SJSA1 (cell line): ENCODE measurements at places on chromosomes 16 and 17. TPM values are rescaled to one million over a fixed set of nuclear protein-coding genes. Genes with fewer than 3 reads are reported as not detected.

Gene MT1E
- 63.9 and 155 TPM in 2 replicates for total RNA-seq

Gene FKBP10
- total RNA-seq = 81.4 and 90.2 TPM in 2 replicates

GRCh38 chr17:54749157-54749556 lies 151.5 kb upstream of the TOM1L1 start:
- H3K4me1 ChIP-seq = no peaks in the 10 kb centered on the region
- DNase-seq = no peak
- no peak overlapping the region for H3K4me3 ChIP-seq
- H3K27me3 ChIP-seq = no peaks in the 10 kb centered on the region

Gene ADAP2
- 0.13 and 1.3 TPM in 2 replicates for total RNA-seq

DNA sequence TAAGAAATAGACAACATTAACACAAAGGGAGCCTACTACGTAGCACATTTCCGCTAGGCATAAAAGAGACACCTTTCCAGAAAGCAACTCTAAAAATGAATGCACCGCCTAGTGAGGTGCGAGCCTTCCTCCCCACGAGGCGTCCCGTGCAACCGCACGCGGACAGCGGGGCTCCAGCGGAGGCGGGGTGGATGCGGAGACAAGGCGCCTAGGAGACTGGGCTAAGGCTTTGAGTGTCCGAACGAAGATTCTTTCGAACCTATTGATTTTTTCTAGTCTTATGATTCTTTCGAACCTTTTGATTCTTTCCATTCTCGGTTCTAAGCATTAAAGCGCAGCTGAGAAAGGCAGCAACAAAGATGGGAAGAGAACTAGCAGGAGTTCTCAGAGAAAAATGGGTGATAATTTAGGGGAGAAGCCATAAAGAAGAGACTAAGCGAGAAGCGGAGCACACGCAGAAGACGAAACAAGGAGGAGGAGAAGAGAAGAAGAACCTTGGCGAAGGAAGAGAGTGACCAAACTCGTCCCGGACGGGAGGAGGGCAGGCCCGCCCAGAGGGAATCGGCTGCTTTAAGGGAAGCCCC lies 394 bp upstream of the CPD start:
- peak overlapping the region; percentile 89 for H3K4me3 ChIP-seq
- no peak for DNase-seq
- peaks cover 5% of the 10 kb centered on the region for H3K36me3 ChIP-seq
- H3K4me1 ChIP-seq = peaks cover 29% of the 10 kb centered on the region
- no peak overlapping the region for H3K27ac ChIP-seq
- H3K27me3 ChIP-seq = no peaks in the 10 kb centered on the region

DNA sequence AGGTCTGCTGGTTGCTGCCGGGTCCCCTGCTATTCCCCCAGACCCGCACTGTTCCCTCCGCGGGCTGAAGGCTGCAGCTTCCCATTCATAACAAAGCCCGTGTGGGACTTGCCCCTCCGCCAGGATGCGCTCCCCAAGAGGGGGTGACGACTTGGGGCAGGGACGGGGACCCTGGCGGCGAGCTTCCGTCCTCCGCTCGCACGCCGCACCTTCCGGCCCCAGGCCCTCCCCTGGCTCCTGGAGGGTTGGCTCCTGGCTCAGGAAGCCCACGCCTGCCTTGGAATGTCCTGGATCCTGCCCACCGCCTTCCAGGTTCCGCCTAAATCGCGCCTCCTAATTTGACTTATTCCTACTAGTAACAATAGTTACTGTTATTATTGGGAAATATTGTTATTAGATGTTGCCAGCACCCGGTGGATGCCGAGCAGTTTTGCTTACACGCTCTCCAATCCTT lies 1.1 kb upstream of the TFAP4 start:
- H3K4me3 ChIP-seq = peak overlapping the region; percentile 51
- H3K27me3 ChIP-seq = no peaks in the 10 kb centered on the region
- no peak for DNase-seq
- peak overlapping the region; percentile 36; the same call in 1 of the 2 replicates for H3K27ac ChIP-seq
- no peaks in the 10 kb centered on the region for H3K36me3 ChIP-seq
- H3K4me1 ChIP-seq = peaks cover 29% of the 10 kb centered on the region

GRCh38 chr16:2048116-2048543 lies 345 bp downstream of the TSC2 start:
- no peak overlapping the region for H3K27ac ChIP-seq
- peaks cover 46% of the 10 kb centered on the region for H3K36me3 ChIP-seq
- peak; percentile 8 for DNase-seq
- H3K4me1 ChIP-seq = peaks cover 25% of the 10 kb centered on the region
- H3K4me3 ChIP-seq = peak overlapping the region; percentile 92

DNA sequence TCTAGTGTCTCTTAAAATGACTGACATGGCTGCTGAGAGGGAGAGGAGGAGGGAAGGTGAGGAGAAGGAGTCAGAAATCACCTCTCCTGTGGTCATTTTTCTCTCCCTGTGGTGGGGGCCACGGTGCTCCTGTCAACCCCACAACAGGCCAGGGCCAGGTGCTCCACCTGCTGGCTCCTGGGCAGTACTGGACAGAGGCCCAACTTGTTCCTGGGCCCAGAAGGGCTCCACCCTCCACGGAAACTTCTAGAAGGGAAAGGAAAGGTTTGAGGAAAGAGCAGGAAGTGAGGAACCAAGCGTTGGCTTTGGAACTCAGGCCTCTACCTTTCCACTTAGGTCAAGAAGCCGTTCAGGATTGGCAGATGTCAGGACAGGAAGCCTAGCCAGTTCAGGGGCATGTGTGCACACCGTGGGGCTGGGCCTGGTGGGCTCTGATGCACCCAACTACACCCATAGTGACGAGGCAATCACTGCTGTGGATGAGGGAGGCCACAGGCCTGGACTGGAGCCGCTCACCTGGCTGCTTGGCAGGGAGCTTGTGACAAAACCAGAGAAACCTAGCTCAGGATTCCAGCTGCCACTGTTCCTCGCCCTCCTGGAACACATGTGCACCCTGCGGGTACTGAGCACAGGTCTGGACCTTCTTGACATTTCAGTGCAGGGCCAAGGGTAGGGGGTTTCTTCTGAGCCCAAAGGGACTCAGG lies 36.1 kb downstream of the WNT3 start:
- no peaks in the 10 kb centered on the region for H3K4me1 ChIP-seq
- no peaks in the 10 kb centered on the region; the same call in 1 of the 2 replicates for H3K27me3 ChIP-seq
- H3K4me3 ChIP-seq = no peak overlapping the region
- DNase-seq = peak; percentile 62

GRCh38 chr16:56601325-56601724 lies 7.1 kb upstream of the MT2A start:
- H3K4me3 ChIP-seq = no peak overlapping the region
- 0 out of 2 replicates have a peak, but pooled peaks cover 5% of the 10 kb centered on the region for H3K27me3 ChIP-seq
- no peaks in the 10 kb centered on the region for H3K36me3 ChIP-seq
- H3K27ac ChIP-seq = no peak overlapping the region

Gene ALOXE3
- total RNA-seq = not detected in 2 replicates

DNA sequence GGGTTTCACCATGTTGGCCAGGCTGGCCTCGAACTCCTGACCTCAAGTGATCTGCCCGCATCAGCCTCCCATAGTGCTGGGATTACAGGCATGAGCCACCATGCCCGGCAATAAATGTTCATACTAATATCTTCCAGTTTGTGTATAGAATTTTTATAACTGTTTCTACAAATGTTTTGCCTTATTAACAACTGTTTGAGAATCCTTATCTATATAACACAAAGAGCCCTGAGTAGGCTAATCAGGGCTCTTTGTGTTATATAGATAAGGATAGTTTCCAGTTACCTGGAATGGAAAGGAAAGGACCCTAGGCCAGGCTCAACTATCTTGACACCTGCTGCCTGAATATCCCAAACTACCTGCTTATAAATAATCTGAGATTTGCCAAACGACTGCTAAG lies 16.9 kb downstream of the TERF2 start:
- no peaks in the 10 kb centered on the region for H3K4me1 ChIP-seq
- H3K4me3 ChIP-seq = no peak overlapping the region
- H3K27ac ChIP-seq = no peak overlapping the region

Gene SMIM36
- total RNA-seq = not detected in 2 replicates

GRCh38 chr17:3894911-3895343 lies 2.1 kb upstream of the CAMKK1 start:
- H3K27me3 ChIP-seq = no peaks in the 10 kb centered on the region
- no peak overlapping the region for H3K27ac ChIP-seq
- no peak for DNase-seq
- H3K4me3 ChIP-seq = no peak overlapping the region
- peaks cover 6% of the 10 kb centered on the region for H3K36me3 ChIP-seq

GRCh38 chr16:3028716-3029319 lies 5.0 kb downstream of the THOC6 start:
- H3K27ac ChIP-seq = no peak overlapping the region
- peaks cover 6% of the 10 kb centered on the region for H3K4me1 ChIP-seq
- peaks cover 33% of the 10 kb centered on the region for H3K36me3 ChIP-seq

DNA sequence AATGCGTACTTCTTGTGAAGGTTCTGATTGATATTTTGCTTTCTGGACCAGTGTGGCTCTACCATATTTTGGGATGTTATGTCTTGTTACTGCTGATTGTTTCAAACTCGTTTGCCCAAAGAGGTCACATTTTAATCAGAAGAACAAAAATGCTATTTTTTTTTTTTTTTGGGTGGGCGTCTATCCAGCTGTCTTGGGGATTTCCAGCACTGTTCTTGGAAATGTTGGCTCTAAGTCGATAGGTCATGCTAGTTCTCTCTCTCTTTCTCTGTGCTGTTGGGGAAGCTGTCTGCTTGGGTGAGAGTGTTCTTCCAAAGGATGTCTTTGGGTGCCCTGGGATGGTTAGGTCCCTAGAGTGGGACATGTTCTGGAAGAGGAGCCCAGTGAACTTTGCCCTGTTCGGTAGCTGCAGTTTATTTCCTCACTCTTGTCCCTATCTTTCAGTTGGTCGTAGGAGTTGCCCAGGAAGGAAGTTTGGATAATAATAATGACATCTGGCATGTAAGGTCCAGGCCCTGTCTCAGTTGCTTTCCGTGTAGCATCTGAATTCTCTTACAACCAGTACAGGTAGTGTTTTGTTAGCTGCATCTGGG lies 2.9 kb downstream of the IRF8 start:
- H3K4me1 ChIP-seq = peaks cover 11% of the 10 kb centered on the region
- H3K27ac ChIP-seq = no peak overlapping the region
- no peak for DNase-seq
- H3K27me3 ChIP-seq = peaks cover 28% of the 10 kb centered on the region
